CD8-positive, alpha-beta T cell (primary cell): ENCODE measurements at places on chromosomes 3 and 15.

- no peak for DNase-seq
These were observed 1301.6 kb downstream of the SI start for GRCh38 chr3:163776743-163777142.

DNA sequence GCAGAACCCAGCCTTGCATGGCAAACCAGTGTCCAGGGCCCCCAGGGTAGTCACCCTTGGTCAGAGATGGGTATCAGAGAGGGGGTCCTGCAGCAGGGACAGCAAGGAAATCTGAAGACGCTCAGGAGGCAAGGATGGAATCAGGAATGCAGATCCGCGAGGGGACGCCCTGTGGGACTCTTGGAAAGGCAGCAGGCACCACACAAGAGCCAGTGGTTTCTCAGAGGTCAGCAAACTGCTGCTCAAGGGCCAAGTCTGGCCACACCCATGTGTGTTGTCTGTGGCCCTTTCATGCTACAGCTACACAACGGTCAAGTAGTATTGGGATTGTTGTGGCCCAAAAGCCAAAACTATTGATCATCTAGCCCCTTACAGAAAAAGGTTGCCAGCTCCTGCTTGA, 69.7 kb downstream of the ST8SIA2 start:
- DNase-seq: no peak

DNA sequence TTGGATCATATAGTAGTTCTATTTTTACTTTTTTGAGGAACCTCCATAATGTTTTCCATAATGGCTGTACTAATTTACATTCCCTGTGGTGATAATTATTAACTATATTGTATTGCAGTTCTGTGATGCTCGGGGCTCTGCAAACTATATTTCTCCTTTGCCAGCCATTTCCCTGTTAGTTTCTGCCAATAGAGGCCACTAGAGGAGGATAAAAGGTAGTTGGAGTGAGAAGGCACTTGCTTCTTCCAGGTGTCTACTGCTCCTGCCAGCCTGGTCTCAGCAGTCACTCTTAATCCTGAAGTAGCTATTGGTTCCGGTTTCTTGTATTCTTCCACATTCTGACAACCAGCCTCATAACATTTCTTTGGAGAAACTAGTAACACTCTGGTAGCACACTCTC, 233.9 kb upstream of the GBE1 start:
- no peak for DNase-seq

DNA sequence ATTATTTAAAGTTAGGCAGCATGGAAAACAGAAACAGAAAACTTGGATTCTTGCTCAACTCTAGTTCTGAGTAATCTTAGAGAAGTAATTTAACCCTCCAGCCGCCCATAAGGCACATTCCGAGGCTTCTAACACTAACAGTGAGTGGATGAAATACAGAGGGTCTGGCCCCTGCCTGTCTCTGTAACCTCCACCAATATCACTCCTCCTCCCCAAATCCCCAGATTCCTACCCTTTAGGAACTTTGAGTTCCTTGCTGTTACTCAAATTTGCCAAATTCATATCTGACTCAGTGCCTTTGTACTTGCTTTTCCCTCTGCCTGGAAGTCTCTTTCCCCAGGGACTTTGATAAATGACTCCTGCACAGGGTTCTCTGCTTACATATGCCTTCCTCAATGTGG, 112.5 kb upstream of the TGFBR2 start:
- no peak for DNase-seq

GRCh38 chr3:125302932-125303331, 72.2 kb downstream of the ZNF148 start:
- DNase-seq: no peak

GRCh38 chr3:196186651-196187573, 24.3 kb downstream of the ZDHHC19 start:
- DNase-seq: no peak

- DNase-seq: no peak
These were observed 18.3 kb upstream of the EPHA6 start for GRCh38 chr3:96796101-96796500.

- no peak for DNase-seq
These were observed 598.1 kb upstream of the GOLIM4 start for GRCh38 chr3:168693870-168694269.

- DNase-seq: no peak
These were observed 891 bp downstream of the ENTPD3 start for GRCh38 chr3:40387895-40388254.

DNA sequence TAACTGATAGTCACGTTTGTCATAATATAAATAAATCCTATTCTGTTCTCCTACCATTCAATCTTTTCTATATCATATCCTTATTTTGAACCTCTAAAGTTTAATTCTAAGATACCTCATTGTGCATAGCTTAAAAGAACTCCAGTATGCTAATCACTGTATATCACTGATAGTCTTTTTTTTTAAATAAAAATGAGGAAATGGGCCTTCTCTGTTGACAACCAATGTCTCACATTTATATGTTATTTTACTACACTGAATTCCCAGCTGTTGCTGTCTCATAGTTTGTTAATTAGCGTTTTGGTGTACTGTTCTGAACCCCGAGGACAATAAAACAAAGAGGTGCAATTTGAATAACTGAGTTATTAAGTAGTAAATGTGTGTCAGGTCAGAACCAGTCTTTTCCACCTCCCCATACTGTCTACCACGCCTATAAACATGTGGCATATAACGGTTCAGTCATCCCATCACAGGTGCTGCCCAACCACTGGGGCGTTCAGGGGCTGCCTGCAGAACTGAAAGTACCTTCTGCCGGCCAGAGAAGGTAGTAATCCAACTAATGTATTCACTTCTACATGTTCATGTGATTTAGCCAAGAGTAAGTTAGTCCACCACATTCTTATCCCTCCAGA, 14.9 kb downstream of the CBLB start:
- DNase-seq: peak; percentile 50
